ENCODE measurements at places on chromosomes 2 and 18. TPM values are rescaled to one million over a fixed set of nuclear protein-coding genes. Genes with fewer than 3 reads are reported as not detected.

KIAA1328 gene
- polyA plus RNA-seq: 6.3 TPM

CAPN10 gene
- 62.8 TPM for polyA plus RNA-seq

FHL2 gene
- 1,543 TPM for polyA plus RNA-seq

CRYGD gene
- not detected for polyA plus RNA-seq

COPS8 gene
- 186 TPM for polyA plus RNA-seq

PTH2R gene
- not detected for polyA plus RNA-seq

NT5DC4 gene
- polyA plus RNA-seq: not detected

ABHD1 gene
- 2.0 TPM for polyA plus RNA-seq

MAP3K19 gene
- not detected for polyA plus RNA-seq

IL37 gene
- polyA plus RNA-seq: not detected

ANKRD62 gene
- polyA plus RNA-seq: not detected

LAMA3 gene
- not detected for polyA plus RNA-seq

CNDP1 gene
- 0.55 TPM for polyA plus RNA-seq

BMP10 gene
- polyA plus RNA-seq: 0.35 TPM

GAREM2 gene
- 2.8 TPM for polyA plus RNA-seq

HOXD13 gene
- not detected for polyA plus RNA-seq

TSPYL6 gene
- polyA plus RNA-seq: not detected

HTR2B gene
- polyA plus RNA-seq: 0.41 TPM
